ENCODE measurements at places on chromosomes 5 and 9. TPM values are rescaled to one million over a fixed set of nuclear protein-coding genes. Genes with fewer than 3 reads are reported as not detected.

GRCh38 chr9:108012886-108013665 is 523.5 kb upstream of the KLF4 start:
- no peaks in the 10 kb centered on the region for H3K36me3 ChIP-seq
- peaks cover 4% of the 10 kb centered on the region for H3K4me1 ChIP-seq
- no peaks in the 10 kb centered on the region for H3K27me3 ChIP-seq
- H3K4me3 ChIP-seq, result no peak overlapping the region
- DNase-seq, result no peak

SLC27A6 gene
- total RNA-seq, result 2.9 TPM

REEP2 gene
- total RNA-seq, result 6.1 TPM

GRCh38 chr5:139675825-139676224 is 27.7 kb downstream of the CXXC5 start:
- no peak overlapping the region for H3K27ac ChIP-seq
- H3K27me3 ChIP-seq, result no peaks in the 10 kb centered on the region
- no peak for DNase-seq
- peaks cover 79% of the 10 kb centered on the region for H3K4me1 ChIP-seq
- no peaks in the 10 kb centered on the region for H3K36me3 ChIP-seq

- no peak for DNase-seq
- H3K4me1 ChIP-seq, result no peaks in the 10 kb centered on the region
- H3K27ac ChIP-seq, result no peak overlapping the region
- no peaks in the 10 kb centered on the region for H3K27me3 ChIP-seq
- H3K4me3 ChIP-seq, result no peak overlapping the region
Observed at GRCh38 chr9:98852961-98853360, 45.5 kb downstream of the GALNT12 start.
